ENCODE measurements at places on chromosomes 2 and 18.
A peak's percentile ranks its signal among the peaks of the same experiment; 100 is the strongest.

- DNase-seq, result no peak
These were observed 203.8 kb downstream of the ETAA1 start for GRCh38 chr2:67600946-67601345.

- no peak for DNase-seq
These were observed 841.6 kb upstream of the SLC39A10 start for GRCh38 chr2:194815475-194815874.

GRCh38 chr2:197453914-197454398 is 604 bp downstream of the COQ10B start:
- DNase-seq, result no peak

- DNase-seq, result no peak
These were observed 54.0 kb upstream of the GPR45 start for GRCh38 chr2:105187531-105187930.

DNA sequence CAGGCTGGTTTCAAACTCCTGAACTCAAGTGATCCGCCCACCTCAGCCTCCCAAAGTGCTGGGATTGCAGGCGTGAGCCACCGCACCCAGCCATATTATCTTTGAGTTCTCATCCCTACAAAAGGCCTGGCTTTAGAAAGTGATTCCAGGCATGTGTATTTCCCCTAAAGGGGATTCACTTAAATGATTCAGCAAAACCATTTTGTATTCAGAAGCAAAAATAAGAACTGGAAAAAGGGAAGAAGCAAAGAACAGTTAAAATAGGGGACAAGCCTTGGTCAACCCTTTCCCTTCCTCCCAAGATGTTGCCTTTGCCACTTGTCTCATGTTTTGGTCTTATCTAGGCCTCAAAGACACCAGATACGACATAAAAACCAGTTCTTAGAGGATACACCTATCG is 10.5 kb downstream of the TM4SF20 start:
- no peak for DNase-seq

GRCh38 chr2:179265082-179265510 is 464 bp upstream of the SESTD1 start:
- no peak for DNase-seq

- no peak for DNase-seq
These were observed 60.8 kb downstream of the ABCG8 start for GRCh38 chr2:43899589-43899988.

DNA sequence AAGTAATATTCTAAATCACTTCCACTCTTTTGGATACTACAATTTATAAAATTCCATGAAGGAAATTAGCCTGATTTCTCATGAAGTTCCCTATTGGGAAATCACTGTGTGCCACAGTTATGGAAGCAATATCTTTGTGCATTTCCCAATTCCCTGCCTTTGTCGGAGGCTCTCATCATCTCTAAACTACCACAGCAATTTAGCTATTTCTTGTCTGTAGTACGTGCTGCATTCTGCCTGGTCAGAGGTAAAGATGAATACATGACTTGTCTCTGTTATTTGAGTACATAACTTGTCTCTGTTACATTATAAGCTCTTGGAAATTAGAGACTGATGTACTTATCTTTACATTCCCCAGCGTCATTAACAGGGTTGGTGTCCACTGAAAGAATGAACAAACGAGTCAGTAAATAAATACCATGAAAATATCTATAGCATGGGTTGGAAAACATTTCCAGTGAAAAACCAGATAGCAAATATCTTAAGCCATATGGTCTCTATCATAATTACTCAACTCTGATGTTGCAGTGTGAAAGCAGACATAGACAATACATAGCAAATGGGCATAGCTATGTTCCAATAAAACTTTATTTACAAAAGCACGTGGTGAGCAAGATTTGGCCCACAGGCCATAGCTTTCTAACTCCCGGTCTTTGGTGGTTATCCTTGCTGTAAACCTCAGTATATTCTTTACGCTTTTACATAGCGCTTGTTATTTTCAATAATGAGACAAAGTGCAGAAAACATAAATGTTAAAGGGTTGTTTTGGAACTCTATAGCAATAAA is 78.8 kb downstream of the BCL2 start:
- DNase-seq, result no peak

DNA sequence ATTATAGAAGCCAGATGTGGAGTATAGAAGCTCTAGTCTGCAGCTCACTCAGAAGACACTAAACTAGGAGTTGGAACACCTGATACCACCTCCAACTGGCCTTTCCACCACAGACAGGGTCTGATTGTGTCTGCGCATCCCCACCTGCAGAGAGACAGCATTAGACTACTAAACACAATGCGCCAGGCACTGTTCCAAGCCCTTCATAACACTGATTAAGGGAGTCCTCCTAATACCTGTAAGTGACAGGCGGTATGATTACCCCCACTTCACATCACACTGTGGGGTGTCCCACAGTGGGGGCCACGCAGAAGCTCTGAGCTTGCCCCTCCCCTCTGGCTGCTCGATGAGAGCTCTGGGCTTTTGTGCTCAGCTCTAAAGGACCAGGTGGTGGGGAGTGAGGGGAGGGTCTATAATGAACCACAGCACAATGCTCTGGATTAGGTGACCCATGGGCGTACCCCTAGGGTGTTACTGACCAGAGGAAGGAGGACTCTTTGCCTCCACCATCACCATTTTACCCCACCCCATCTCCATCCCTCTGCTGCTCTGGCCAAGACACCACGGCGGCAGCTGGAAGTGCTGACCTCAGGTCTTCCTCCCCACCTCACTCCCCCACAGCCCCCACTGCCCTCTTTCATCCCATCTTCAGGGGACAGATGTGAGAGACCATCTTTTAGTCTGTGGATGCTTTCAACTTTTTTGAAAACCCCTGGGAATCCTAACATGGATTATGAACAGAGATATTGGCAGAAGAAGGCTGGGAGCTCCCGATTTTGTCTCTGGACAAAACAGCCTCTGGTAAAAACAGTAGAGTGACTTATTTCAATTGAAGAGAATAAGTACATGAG is 145.1 kb downstream of the GFPT1 start:
- no peak for DNase-seq

- DNase-seq, result no peak
These were observed 129.1 kb downstream of the ANKRD44 start for GRCh38 chr2:197181491-197181890.

- DNase-seq, result no peak
These were observed 16.7 kb upstream of the ADGRF3 start for GRCh38 chr2:26363323-26363722.

DNA sequence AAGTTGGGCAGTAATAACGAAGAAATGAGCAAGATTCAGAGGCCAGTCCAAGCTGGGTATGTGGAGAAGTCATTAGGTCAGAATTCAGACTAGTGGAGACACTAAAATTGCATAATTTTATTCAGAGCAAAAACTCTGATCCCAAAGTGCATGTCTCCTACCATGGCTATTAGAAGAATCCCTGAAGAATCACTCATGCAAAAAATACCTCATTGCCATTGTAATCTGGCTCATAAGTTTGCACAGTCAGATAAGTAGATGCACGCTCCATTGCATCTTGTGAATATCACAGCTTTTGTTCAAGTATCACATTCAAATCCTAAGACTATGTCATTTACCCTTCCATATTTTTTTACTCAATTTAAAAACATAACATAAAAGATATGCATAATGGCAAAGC is 692.2 kb upstream of the KLHL29 start:
- no peak for DNase-seq

- DNase-seq, result no peak
These were observed 5.8 kb upstream of the ODC1 start for GRCh38 chr2:10453905-10454298.

- no peak for DNase-seq
These were observed 11.3 kb downstream of the STK17B start for GRCh38 chr2:196160101-196160500.

DNA sequence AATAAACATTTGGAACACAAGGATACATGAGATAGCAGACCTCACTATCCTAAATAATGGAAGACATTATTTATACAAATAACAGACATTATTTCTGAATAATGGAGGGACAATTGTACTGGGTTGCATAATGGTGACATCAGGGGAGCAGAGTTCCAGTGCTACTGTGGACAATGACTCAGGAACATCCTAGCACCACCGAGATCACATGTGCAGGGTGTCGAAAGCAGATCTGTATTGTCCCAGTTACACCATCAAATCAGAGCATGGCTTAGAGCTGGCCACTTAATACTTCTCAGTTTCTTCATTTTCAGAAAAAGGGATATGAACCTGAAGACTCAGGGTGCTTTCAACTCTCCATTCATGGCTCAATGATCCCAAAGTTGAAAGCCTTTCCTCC is 249.1 kb upstream of the RBMS1 start:
- DNase-seq, result no peak

DNA sequence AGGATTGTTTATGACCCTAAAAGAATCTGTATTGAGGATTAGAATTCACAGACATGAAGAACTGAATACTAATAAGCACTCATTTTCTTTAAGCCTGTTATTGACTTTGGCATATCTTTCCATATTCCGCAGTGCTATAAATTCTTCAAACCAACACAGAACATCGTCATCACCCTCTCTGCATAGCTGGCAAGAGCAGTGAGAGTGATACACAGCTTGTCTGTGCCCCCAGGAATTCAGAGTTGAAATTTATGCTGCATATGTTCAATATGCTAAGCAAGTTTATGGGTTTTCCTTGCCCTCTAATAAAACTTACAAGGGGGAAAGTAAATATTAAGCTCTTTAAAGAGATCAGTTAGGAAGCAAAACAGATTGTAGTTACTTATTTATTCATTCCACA is 32.7 kb downstream of the CTLA4 start:
- DNase-seq, result no peak

DNA sequence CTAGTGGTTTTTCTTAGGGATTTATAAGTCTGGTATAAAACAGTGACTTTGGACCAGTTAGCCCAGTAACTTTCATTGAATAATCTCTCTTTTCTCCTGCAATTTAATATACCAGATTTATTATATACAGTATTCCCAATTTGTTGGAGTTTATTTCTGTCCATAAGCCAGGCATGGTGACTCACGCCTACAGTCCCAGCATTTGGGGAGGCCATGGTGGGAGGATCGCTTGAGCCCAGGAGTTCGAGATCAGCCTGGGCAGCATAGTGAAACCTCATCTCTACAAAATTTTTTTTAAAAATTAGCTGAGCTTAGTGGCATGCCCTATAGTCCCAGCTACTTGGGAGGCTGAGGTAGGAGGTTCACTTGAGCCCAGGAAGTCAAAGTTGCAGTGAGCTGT is 26.7 kb downstream of the CNNM4 start:
- no peak for DNase-seq

GRCh38 chr2:138329591-138329990 is 172.0 kb upstream of the SPOPL start:
- DNase-seq, result no peak

DNA sequence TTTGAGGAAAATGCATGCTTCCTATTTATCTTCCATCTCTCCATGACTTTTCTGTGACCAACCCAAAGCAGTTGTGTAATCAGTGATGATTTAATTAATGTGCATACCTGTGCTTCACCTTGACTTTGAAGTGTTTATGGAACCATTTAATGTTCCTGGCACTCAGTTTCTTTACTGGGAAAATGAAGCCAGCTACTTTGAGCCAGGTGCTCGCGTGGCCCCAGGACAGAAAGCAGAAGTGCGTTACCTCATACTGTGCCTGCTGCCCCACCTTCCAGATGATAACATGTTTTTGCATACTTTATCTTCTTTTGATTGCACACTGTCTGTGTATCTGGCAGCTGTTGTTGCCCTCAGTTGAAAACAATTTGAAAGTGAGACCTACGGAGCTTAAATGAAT is 61.3 kb downstream of the PMAIP1 start:
- no peak for DNase-seq

- DNase-seq, result no peak
These were observed 612.6 kb upstream of the ACVR2A start for GRCh38 chr2:147232225-147232669.

DNA sequence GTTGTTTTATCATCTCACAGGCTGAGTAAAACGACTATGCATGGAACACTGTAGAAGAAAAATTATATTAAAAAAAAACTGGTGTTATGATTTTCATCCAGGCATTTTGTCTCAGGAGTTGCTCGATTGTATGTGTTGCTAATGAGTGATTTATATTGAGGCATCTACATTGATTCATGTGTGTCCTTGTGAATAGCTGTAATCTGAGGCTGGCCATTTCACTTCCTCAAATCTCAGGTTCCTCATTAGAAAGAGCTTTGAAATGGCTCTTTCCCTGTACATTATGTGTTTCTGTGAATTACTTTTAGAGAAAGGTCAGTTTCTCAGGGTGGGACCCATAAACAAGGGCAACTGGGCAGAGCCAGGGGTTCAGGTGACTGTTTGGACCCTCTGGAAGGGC is 2.3 kb downstream of the IL18R1 start:
- DNase-seq, result no peak

- peak; percentile 28 for DNase-seq
These were observed 246.6 kb downstream of the FHOD3 start for GRCh38 chr18:36543991-36544725.

DNA sequence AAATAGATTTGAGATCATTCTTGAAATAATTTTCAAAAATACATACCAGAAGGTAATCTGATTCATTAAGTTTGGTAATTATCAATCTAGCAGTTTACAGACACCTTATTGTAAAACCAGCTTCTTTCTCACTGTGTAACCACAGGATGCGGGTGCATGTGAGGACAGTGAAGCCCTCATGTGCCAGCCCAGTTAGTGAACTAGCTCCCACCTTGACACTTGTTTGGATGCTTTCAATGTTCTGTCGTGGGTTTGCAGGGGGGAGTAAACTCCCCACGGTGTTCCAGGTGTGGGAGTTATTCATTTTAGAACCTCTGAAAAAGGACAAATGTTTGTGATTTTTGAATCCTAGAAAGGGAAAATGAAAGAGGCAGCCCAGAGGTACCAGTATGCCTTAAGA is 59.0 kb downstream of the WDSUB1 start:
- DNase-seq, result no peak

DNA sequence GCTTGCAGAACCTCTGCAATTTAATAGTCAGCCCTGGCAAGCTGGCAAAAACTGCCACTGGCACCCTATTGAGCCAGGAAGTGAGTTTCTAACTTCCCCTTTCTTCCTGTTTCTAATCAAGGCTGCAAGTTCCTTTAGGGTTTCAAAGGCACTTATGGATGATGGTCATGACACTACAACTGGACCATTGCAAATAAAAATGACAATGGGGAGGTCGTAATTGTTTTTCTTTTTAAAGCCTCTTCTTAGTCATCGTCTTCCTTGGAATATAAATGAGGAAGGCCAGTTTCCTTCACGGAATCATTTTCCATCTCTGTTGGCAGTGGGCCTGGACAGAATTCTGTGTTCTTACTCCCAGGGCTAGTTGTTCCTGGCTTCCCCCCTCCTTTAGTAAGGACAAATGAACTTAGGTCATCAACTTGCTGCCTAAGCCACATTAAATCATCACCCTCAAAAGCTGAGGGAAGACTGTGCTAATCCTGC is 35.8 kb downstream of the SH3RF3 start:
- peak; percentile 44 for DNase-seq

GRCh38 chr2:28926847-28927246 is 32.4 kb downstream of the WDR43 start:
- DNase-seq, result no peak

DNA sequence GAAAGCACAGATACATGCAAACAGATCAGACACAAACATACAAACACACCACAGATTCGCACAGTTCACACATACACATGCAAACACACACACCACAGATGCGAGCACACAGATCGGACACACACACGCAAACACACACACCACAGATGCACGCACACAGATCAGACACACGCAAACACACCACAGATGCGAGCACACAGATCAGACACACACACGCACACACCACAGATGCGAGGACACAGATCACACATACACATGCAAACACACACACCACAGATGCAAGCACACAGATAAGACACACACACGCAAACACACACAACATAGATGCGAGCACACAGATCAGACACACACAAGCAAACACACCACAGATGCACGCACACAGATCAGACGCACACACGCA is 149.0 kb downstream of the PXDN start:
- DNase-seq, result no peak

Measured in psoas muscle (tissue), 8 donors.